Natural killer cell treated with Interleukin-12 subunit alpha and Interleukin-12 subunit beta and Interleukin-15 and Interleukin-18, amount 100 ng/mL, for 72 hours (primary cell): ENCODE measurements at places on chromosomes 5 and 9. TPM values are rescaled to one million over a fixed set of nuclear protein-coding genes. Genes with fewer than 3 reads are reported as not detected.

DNA sequence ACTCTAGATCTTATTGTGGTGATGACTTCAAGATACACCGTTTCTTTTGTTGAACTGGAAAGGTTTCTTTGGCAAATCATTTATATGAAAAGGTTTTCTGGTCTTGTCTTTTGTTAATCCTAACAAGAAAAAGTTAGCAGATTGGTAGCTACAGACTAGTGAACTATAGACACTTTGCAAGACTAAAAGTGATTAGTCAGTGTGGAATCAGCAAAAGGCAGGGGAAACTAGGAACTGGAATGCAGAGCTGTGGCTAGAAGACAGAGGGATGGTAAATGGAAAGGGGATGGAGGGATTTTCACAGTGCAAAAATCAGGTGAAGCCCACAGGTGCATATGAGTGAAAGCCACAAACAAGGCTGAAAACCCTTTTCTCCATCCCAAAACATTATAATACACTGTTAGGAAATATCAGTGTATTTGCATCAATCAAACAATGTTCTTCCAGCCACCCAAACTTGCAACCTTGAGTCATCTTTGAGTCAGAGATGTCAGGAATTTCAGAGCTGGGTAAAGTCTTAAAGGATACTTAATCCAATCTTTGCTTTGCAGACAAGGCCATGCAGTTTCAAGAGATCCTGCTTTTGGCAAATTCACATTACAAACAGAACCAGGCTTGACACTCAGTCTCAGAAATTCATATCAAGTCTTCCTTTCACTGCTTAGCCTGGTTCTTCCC, 52.7 kb downstream of the PLK2 start:
- no peak for DNase-seq

DNA sequence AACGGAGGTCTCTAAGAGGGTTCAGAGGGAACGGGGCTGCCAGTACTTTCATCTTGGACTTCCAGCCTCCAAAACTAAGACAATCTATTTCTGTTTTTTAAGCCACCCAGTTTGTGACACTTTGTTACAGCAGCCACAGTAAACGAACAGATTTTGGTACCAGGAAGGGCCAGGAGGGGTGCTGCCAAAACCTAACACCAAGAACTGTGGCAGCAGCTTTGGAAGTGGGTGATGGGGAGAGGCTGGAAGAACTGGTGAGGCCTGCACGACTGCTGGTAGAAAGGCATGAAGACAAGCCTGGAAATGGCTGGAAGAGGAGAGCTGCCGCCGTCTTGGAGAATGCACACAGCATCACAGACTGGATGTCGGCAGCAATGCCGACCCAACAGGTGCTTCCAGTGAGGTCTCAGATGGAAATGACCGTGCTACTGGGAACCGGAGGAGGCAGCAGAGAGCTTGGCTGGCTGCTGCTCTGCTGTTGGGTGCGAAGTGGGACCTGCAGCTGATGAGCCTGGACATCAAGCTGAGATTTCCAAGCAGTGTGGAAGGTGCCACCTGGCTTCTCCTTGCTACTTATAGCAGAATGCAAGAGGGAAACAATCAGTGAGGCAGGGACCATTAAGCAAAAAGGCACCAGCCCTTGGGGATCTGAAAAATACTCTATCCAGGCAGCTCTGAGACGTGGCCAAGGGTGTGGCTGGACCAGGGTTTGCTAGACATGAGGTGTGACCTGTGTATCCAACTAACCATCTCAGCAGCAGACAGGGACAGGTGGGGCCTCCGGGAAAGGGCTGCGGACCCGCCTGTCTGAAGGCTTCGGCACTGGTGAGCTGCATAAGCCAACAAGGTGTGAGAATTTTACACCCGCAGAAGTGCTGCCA, 4.7 kb upstream of the TMEM210 start:
- no peak for DNase-seq

DNA sequence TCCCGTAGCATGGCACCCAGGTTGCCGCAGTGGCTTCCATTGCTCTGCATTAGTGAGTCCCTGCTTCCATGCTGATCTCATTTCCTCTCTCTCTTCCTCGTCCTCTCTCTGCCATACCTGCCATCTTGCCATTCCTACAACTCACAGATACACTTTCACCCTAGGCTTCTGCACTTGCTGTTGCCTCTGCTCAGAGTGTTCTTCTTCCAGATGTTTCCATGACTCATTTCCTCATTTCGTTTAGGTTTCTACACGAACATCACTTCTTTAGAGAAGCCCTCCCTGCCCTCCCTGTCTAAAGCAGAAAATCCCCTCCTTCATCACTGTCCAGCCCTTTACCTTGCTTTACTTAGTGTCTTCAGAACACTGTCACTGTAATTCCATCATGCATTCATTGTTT, 115.2 kb upstream of the WWC1 start:
- DNase-seq = no peak

- DNase-seq = no peak
These were observed 98.4 kb downstream of the SCAMP1 start for GRCh38 chr5:78458843-78459242.

DNA sequence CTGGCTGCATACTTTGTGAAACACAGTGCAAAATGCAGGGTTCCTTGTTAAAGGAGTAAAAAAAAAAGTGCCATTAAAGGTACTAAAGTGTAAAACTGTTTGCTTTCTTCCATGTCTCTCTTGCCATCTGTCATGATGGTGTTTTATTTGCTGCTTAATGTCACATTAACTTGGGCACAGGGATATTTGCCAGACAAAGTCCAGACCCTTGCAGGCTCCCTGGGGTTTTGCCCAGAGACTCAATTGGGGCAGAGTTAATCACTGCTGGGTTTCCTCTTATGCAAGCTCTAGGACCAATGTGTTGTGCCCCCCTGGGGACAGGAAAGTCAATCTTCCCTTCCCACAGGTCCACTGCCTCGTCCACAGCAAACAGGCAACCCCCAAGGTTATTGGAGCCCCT, 274.3 kb upstream of the SGCD start:
- no peak for DNase-seq

DNA sequence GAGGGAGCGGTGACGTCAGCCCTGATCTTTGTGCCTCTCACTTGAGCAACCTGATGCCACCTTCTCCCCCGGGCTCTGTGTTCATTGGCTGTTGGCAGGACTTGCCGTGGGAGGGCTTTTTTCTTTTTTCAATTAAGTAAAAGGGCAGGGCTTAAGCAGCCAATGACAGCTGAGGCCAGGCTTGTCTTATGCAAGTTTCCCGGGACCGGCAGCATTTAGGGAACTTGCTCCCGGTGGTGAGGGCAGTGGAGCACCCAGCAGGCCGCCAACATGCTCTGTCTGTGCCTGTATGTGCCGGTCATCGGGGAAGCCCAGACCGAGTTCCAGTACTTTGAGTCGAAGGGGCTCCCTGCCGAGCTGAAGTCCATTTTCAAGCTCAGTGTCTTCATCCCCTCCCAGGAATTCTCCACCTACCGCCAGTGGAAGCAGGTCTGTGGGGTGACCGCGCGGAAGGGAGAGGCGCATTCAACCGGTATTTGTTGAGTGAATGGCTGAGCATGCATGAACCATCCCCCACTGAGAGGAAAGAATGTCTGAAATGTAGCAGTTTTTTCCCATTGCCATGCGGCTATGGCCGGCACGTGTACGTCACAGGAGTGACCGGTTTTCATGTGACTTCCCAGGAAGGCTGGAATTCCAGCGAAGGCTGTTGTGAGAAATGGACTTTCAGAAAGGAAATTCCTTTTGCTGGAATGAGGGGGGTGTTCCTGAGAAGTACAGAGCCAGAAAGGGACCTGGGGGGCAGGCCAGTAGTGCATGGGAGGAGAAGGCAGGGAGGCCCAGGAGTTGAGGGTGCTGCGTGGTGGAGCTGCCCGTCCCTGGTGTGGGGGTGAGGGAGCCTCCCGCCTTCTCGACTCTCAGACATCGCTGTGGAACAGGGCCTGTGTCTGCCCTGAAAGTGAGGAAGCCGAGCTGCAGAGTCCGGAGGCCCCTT, 29.0 kb downstream of the PTGES2 start:
- DNase-seq = no peak

- DNase-seq = no peak
These were observed 65.8 kb downstream of the KCTD16 start for GRCh38 chr5:144236499-144236898.

- DNase-seq = no peak
These were observed 64.8 kb downstream of the ATP10B start for GRCh38 chr5:160787240-160787639.

DNA sequence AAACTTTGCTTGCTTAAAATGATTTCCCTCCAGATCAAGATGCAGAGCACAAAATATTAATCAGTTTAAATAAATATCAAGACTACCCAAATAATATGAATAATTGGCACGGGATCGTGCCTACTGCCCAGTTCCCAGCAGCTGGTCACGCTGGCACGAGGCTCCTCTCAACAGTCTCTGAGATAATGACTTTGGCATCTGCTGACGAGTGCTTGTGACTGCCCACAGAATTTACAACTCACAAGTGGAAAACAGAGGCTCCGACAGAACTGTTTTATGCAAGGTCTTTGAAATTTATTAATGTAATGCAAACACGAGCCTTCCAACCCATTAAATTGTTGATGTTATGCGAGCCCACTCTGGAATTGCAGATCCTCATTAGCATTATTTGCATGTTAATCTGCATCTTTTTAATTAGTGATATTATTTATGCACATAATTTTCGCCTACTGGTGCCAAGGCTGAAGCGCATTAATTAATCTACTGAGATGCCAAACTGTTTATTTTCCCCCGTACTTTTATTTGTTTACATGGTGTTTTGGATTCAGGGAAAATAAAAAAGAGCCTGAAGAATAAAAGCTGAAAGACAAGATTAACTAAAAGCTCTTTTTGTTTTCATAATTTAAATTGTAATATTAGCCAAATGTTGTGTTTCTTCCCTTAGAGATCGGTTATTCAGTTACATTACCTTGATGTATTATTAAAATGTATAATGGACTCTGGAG, 369.3 kb upstream of the IRX1 start:
- DNase-seq = no peak

GRCh38 chr5:14223372-14223771, 80.2 kb downstream of the TRIO start:
- peak; percentile 76 for DNase-seq

GRCh38 chr5:156042726-156043125, 284.2 kb upstream of the SGCD start:
- no peak for DNase-seq

DNA sequence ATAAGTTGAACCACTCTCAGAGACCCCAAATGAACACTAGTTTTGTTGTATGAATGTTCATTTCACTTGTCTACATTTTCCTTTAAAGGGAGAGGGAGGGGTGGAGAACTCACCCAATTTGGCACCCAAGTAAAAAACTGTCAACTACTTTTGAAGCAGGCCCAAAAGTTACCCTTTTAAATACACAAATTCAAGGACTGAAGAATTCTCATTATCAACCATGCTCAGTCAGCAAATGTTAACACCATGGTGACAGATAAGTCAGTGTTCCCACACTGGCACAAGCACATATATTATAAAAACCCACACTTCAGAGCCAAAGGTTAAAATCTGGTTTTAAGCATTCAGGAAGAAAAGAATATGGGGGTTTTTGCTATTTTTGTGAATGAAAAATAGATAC, 31.6 kb downstream of the CSNK1A1 start:
- DNase-seq = no peak

DNA sequence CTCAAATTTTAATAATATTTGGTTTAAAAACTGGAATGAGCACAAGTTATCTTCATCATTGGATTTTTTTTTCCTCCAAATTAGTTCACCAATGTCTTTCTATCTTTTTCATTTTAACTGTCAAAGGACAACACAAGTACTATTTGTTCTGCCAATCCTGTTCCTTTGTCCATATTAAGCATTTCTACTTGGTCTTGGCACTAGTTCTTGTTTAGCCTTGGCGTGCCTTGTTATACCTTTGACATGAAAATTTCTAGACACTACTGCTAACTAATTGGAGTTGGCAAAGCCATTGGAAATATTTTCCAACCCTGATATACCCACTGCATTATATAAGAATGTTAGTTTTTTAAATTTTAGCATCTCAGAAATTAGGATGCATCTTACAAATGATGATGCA, 3.8 kb downstream of the SPINK6 start:
- DNase-seq = no peak

DNA sequence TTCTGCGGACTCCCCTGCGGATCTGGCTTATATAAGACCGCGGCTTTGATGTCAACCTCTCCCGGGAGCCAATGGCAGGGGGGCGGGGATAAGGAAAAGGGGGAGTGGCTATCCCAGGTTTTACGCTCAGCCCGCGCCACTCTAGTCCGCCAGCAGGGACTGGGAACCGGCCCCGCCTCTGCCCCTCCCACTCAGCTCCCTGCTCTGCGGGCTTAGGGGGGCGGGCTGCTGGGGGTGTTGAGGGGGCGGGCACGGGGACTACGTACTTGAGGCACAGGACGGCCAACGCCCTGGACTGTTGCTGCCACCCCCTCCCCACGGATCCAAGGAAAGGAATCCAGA, at the start of gene HAND1:
TSS of gene HAND1 (minus strand) at position 4 of the 342 bp plus-strand sequence. CDS start 219 bp downstream, outside the sequence.
- DNase-seq = no peak

DNA sequence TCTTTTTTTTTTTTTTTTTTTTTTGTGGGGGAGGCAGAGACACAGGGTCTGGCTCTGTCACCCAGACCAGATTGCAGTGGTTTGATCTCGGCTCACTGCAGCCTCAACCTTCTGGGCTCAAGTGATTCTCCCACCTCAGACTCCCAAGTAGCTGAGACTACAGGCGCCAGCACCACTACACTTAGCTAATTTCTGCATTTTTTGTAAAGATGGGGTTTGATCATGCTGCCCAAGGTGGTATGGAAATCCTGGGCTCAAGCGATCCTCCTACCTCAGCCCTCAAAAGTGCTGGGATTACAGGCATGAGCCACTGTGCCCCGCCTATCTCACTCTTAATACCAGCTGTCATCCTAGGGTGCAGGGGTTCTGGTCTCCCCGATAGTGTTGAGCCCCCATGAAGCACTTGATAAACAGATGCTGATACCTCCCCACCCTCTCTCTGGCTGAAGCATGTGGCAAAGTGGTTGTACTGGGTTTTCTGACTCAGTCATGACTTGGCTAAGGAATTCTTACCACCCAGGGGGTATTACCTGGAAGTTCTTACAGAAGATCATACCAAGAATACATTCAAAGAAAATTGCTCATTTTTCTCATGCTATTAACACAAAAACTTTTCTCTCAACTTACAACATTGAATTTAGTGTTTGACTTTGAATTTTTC, 110.2 kb upstream of the DAPK1 start:
- no peak for DNase-seq

ADAMTSL2 gene
- total RNA-seq = not detected

C5orf52 gene
- total RNA-seq = not detected

FBN2 gene
- total RNA-seq = not detected

ICE1 gene
- total RNA-seq = 31.8 TPM

PCDHA9 gene
- total RNA-seq = not detected

PAEP gene
- not detected for total RNA-seq
